Stimulated activated CD8-positive, alpha-beta memory T cell treated with anti-CD3 and anti-CD28 coated beads, Interleukin-12 subunit alpha, Interleukin-12 subunit beta, amount 100 ng/mL, for 4 hours (primary cell): ENCODE measurements at places on chromosomes 12 and 14.

- DNase-seq: peak; percentile 41
Measured at GRCh38 chr12:15910864-15911721, at the start of gene DERA. DERA (plus strand) TSS chr12:15911332; CDS start chr12:15911384, 52 bp downstream.

- DNase-seq: no peak
Measured at GRCh38 chr14:91997492-91997891, 42.4 kb downstream of the TRIP11 start.

GRCh38 chr14:89443042-89443629 is 26.1 kb upstream of the FOXN3 start:
- DNase-seq: no peak

GRCh38 chr12:28265435-28266042 is 75.3 kb downstream of the CCDC91 start:
- DNase-seq: no peak

DNA sequence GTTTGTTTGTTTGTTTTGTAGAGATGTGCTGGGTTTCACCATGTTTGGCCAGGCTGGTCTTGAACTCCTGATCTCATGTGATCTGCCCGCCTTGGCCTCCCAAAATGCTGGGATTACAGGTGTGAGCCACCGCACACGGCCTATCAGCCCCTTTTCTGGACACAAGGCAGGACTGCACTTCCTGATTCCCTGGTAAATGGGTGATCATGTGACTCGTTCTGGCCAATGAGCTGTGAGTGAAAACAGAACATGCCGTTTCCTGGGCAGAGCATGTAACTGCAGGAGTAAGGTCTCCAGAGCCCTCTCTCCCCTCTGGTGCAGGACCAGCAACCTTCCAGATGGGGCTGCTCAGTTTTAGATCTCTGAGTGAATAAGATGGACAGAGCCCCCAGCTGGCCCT is 92.7 kb downstream of the ITPK1 start:
- no peak for DNase-seq

DNA sequence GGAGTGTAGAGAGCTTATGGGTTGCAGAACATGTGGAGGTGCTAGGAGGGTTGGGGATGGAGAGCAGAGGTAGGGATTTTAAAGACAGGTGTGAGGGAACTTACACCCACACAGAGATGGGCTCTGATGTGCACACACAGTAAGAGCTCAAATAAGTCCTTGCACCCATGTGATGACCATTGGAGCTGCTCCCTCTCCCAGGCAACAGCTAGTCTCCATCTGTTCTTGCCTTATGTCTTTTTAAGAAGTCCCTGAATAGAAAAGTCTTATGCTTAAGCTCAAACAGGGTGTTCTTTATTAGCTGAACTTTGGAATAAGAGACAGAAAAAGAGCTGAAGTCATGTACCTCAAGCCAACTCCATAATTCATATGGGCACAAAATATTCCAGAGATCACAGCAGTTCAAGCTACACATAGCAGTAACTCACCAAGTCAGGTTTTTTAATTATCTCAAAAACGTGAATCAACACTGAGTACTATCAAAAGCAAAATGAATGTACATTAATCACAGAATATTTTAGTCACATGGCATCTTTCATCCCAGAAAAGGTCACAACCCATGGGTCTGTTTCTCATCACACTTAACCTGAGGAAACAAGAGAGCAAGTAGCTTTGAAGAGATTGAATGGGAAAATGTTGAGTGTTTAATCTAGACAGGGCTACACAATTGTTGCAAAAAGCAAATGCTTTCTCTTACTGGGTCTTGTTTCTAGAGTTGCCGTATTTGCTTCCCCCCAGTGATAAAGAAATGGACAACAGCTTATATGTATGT is 1513.6 kb upstream of the SEL1L start:
- no peak for DNase-seq

DNA sequence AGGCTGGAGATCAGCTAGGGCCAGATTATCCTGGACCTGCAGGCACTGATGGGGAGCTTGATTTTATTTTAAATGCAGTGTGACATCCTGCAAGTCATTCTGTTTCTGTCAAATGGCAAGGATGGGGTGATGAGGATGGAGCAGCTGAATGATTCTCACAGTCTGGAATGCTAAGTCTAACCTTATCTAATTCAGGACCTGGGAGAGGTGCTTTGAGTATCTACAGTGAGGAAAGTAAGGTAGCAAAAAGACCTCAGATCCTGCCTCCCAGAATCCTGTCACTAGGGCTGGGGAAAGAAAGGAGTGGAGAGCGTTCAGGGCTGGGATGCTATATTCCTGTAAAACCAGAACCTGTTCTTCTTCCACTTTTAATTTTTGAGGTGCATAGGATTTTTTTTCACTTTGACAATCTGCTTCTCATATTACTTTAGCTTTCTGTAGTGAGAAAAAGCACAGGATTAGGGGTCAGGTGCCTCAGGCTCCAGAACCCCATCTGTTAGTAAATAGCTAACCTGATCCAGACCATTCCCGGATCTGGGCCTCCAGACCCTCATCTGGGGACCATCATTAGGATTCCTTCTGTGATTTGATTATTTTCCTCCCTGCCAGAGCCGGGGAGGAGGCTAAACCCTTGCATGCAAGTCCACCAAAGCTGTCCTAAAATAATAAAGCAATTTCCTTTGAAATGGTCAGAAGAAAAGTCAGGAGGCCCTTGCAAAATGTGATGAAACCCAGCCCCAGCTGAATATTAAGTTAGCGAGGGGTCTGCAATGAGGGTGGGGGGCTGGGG is 54.7 kb downstream of the ASCL1 start:
- DNase-seq: no peak

GRCh38 chr12:121845701-121846100 is 13.0 kb downstream of the HPD start:
- DNase-seq: no peak

DNA sequence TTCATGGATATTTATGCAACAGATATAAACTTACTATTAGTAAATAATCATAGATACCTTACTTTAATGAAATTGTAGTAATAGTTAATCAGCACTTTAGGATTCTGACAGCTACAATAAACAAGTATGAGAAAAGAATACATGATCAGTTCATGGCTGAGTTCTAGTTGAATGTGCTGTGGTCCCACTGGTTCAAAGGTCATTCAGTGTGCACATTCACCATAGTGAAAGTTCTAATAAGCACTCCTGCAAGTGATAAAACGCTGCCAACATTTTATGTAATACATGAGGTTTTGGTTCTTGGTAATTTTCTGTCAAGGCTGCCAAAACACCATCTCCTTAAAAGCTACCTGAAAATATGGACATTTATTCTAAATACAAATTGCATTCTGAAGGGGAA is 92.6 kb downstream of the NUMB start:
- no peak for DNase-seq

DNA sequence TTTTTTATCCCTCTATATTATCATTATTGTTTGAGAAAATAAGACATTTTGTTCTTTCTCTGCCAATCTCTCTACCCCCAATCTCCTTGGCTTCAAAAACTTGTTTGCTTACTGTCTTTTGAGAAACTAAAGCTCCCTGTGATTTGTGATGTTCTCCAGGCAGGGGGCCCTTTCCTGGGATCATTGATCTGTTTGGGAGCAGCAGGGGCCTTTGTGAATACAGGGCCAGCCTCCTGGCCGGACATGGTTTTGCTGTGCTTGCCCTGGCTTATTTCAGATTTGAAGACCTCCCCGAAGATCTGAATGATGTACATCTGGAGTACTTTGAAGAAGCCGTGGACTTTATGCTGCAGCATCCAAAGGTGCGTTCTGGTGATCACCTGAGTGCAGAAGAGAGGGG is 4.5 kb downstream of the ACOT6 start:
- DNase-seq: no peak

DNA sequence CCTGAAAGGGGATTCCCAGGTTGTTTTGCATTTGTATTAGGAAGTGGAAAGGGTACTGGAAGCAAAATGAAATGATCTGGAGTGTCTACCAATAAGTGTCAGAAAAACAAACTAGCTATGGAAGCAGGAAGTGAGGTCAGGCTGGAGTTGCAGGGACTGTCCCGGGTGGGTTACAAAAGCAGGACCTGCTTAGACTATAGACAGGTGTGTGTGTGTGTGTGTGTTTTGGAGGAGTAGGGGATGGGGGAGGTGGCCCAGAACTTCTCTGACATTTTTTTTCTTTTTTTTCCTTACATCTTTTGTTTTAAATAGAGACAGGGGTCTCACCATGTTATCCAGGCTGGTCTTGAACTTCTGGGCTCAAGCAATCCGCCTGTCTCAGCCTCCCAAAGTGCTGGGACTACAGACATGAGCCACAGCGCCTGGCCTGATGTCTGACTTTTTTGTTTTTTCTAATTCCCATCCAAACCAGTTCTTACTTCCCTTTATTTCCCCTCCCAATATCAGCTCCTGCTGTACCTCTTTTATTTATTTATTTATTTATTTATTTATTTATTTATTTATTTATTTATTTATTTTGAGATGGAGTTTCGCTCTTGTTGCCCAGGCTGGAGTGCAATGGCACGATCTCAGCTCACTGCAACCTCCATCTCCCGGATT is 512 bp upstream of the RND1 start:
- no peak for DNase-seq

DNA sequence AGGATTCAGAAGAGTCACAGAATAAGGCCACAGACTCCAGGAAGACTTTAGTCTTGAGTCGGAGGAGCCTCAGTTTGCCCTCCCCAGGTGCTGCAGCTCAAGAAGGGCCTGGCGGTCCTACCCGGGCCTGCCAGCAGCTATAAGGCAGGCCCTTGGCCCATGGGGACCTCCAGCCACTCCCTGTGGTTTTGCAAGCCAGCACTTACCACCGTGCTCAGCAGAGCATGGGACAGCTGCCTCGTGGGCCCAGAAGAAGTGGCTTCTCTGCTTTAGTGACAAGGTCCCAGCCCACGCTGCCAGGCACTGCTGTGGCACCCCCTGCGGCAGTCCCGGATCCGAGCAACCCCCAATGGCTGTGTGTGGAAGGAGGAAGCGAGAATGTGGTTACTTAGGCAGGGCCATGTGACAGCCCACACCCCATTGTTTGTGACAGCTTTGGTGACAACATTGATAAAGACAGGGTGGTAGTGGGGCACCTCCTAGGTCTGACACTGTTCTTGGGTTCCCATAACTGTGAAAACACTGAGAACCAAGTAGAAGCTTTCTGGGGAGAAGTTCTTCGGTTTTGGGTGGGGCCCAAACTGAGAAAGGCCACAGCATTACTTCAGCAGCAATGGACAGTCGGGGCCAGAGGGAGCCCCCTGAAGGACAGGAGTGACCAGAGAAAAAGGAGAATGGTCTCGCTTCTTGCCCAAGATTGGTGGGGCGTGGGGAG is at the start of gene SELPLG:
Gene SELPLG (minus strand): TSS at position 361 of the 715 bp plus-strand sequence. CDS start 9,587 bp downstream, outside the sequence.
- peak; percentile 75 for DNase-seq

GRCh38 chr12:121786440-121786825 is 7.1 kb downstream of the RHOF start:
- no peak for DNase-seq
